ENCODE measurements at places on chromosomes 16 and 17. TPM values are rescaled to one million over a fixed set of nuclear protein-coding genes. Genes with fewer than 3 reads are reported as not detected.

DNA sequence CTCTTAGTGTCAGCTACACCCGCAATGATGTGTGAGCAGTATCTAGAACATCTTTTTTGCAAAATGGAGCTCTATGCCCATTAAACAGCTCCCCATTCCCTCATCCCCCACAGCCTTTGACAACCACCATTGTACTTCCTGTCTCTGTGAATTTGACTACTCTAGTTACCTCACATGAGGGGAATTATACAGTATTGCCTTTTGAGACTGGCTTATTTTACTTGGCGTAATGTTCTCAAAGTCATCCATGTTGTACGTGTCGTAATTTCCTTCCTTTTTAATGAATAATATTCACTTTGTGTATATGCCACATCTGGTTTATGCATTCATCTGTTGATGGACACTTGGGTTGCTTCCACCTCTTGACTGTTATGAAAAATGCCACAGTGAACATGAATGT is 23.2 kb upstream of the CCL22 start:
- no peaks in the 10 kb centered on the region for H3K36me3 ChIP-seq
- H3K27ac ChIP-seq: no peak overlapping the region
- no peaks in the 10 kb centered on the region for H3K27me3 ChIP-seq
- no peak overlapping the region for H3K4me3 ChIP-seq
- no peak for DNase-seq
- H3K4me1 ChIP-seq: peaks cover 11% of the 10 kb centered on the region

DNA sequence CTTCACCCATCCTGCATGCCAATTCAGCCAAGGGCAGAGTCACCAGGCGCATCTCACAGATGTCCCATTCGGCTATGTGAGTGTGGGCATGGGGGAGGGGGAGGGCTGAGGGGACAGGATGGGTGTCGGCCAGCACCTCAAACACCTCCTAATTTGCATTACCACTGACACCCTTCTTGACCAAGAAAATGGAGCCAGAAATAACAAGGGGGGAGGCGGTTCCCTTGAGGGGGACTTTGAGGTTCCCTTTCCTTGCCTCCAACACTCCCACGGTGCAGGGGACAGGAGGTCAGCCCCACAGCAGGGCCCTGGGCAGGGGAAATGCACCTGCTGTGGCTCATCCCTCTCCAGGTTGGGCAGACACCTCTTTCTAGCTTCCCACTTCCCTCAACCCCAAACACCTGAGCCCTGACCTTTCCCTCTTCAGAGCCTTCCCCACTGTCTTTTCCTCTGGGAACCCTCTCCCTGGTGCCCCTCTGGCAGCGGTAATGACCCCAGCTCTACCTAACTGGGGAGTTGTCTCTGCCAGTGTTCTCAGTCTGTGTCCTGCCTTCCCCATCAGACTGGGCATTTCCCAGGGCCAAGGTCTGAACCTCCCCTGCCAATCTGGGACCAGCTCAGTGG is 18.2 kb upstream of the TBX21 start:
- H3K27ac ChIP-seq: peak overlapping the region; percentile 1
- no peaks in the 10 kb centered on the region for H3K36me3 ChIP-seq
- peak; percentile 67 for DNase-seq
- H3K4me1 ChIP-seq: peaks cover 68% of the 10 kb centered on the region
- no peaks in the 10 kb centered on the region for H3K27me3 ChIP-seq

GRCh38 chr16:18833707-18834505 is 32.6 kb upstream of the ARL6IP1 start:
- no peaks in the 10 kb centered on the region for H3K4me1 ChIP-seq
- DNase-seq: no peak
- no peak overlapping the region for H3K4me3 ChIP-seq
- peaks cover 25% of the 10 kb centered on the region for H3K36me3 ChIP-seq

- no peak overlapping the region for H3K4me3 ChIP-seq
- DNase-seq: no peak
- H3K36me3 ChIP-seq: no peaks in the 10 kb centered on the region
- no peak overlapping the region for H3K27ac ChIP-seq
Observed at GRCh38 chr17:42424991-42425610, 2.0 kb upstream of the CAVIN1 start.

DNA sequence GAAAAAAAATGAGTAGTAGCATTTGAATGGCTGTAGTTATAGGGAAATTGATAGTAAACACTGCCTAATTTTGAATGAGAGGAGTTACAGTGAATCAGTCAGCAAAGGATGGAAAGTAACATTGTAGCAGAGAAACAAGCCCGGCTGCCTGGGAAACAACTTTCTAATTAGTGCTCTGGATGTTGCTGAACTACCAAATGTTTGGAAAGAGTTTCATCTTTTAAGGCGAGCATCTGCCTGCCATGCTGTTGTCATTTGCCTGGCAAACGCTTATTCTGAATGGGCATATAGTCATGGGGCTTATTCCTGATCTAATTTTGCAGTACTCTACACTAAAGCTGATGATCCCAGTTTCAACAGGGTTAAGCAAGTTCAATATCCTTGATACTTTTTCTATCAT is 138.6 kb downstream of the CDH11 start:
- H3K36me3 ChIP-seq: no peaks in the 10 kb centered on the region
- H3K4me1 ChIP-seq: no peaks in the 10 kb centered on the region
- DNase-seq: no peak
- no peak overlapping the region for H3K27ac ChIP-seq

GRCh38 chr17:7282752-7283321 is 1.3 kb downstream of the SLC2A4 start:
- H3K27ac ChIP-seq: no peak overlapping the region
- DNase-seq: no peak
- no peak overlapping the region for H3K4me3 ChIP-seq
- peaks cover 8% of the 10 kb centered on the region for H3K4me1 ChIP-seq
- H3K27me3 ChIP-seq: no peaks in the 10 kb centered on the region
- H3K36me3 ChIP-seq: no peaks in the 10 kb centered on the region

DNA sequence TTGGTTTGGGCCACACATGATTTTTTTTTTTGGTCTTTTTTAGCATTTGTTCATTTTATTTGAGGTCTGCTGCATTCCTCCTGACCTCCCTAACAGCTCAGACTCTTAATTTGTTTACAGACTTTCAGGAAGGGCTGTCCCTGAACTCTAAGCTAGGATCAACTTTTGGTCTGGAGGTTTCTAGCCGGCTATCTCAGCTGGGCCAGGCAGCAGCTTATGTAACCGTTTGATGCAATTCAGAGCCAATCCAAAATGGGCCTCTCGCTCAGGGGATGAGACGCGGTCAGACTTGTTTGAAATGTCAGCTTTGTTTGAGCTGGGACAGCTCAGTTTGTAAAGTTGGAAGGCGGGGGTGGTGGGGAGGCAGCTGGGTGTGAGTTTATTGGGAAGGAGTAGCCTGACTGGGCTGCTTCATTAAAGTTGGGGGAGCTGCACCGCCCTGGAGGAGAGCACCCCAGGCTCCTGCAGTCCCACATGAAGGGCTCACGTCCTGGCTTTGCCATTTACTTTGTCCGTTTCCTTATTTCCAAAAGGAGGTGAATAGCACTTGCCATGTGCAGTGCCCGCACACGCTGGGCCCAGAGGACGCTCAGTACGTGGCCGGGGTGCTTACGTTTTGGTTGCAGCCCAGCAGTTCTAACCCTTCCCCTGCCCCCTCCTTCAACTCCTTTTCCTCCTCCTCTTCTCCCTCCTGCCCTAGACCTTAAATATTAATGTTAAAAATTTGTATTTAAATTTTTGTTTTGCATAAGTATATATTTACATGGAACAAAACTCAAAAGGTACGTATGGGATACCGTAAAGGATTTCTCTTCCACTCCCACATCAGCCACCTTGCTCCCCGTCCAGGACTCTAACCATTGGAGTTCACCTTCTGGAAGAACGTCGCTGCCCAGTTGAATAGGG is 121.2 kb downstream of the SNX29 start:
- no peak overlapping the region for H3K27ac ChIP-seq
- DNase-seq: no peak
- H3K4me1 ChIP-seq: no peaks in the 10 kb centered on the region
- H3K36me3 ChIP-seq: peaks cover 21% of the 10 kb centered on the region
- no peaks in the 10 kb centered on the region for H3K27me3 ChIP-seq

GRCh38 chr16:53822936-53823529 is 119.1 kb downstream of the FTO start:
- H3K27ac ChIP-seq: no peak overlapping the region
- 0 out of 2 replicates have a peak, but pooled peaks cover 2% of the 10 kb centered on the region for H3K36me3 ChIP-seq
- H3K4me3 ChIP-seq: no peak overlapping the region
- DNase-seq: peak; percentile 19

- H3K4me3 ChIP-seq: no peak overlapping the region
- H3K27ac ChIP-seq: no peak overlapping the region
- no peak for DNase-seq
Observed at GRCh38 chr17:34527908-34528470, 51.4 kb upstream of the TMEM132E start.

GRCh38 chr17:49566668-49567071 is 9.0 kb upstream of the NXPH3 start:
- DNase-seq: no peak
- H3K4me3 ChIP-seq: no peak overlapping the region
- no peaks in the 10 kb centered on the region for H3K36me3 ChIP-seq
- H3K27ac ChIP-seq: no peak overlapping the region
- no peaks in the 10 kb centered on the region for H3K27me3 ChIP-seq

DNA sequence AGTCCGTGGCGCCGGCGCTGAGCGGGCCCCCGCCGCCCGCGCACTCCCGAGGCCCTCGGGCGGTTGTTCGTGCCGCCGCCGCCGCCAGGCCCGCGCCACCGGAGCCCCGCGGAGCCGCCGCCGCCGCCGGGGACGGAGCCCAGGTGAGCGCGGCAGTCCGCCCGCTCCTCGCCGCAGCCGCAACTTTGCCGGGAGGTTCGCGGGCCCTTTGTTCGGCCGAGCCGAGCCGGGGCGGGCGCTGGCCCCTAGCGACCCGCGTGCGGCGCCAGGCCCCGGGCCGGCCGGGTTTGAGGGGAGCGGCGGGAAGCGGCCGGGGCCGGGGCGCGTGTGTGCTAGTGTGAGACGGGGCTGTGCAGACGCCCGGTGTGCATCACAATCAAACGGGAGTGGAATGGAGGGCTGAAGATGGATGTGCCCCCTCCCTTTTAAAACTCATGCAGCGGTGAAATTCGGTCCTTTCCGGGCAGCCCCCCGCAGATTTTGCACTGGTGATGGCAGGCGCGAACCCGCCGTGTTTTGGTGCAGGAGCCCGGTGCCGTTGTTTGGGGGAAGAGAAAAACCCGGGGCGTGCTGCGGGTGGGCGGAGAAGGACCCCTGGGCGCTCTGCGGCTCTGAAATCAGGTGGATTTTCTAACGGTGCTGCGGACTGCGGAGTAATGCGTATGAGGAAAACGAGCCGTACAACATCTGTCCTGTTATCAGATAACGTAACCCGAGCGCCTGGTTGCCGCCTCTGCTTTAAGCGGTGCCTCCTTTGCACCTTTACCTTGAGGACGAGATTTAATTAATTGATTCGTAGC is 823 bp downstream of the TNRC6C start:
- no peak for DNase-seq
- H3K4me1 ChIP-seq: peaks cover 22% of the 10 kb centered on the region
- H3K36me3 ChIP-seq: no peaks in the 10 kb centered on the region
- no peaks in the 10 kb centered on the region for H3K27me3 ChIP-seq
- H3K4me3 ChIP-seq: peak overlapping the region; percentile 75
- no peak overlapping the region for H3K27ac ChIP-seq

- no peak for DNase-seq
- H3K27ac ChIP-seq: no peak overlapping the region
- H3K36me3 ChIP-seq: peaks cover 6% of the 10 kb centered on the region
- no peaks in the 10 kb centered on the region for H3K4me1 ChIP-seq
- no peaks in the 10 kb centered on the region for H3K27me3 ChIP-seq
- H3K4me3 ChIP-seq: no peak overlapping the region
Observed at GRCh38 chr17:81002409-81003361, 11.0 kb downstream of the CHMP6 start.

DNA sequence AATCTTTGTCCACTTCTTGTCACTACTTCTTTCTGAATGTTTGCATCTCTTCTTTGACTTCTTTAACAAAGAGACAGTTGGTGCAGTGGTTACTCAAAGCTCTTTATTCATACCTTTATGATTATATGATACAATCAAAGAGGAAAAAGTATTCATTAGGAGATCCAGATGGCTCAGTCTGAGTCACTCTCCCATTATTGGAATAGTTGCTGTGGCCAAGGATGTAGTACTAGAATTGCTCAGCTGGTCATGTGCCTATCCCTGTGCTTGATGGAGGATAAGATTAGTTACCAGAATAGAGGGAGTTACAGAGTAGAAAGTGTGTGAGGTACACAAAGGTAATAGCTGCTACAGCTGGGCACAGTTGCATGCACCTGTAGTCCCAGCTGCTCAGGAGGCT is 18.3 kb downstream of the BCAS3 start:
- no peak for DNase-seq
- no peaks in the 10 kb centered on the region for H3K27me3 ChIP-seq
- no peak overlapping the region for H3K27ac ChIP-seq
- H3K4me1 ChIP-seq: no peaks in the 10 kb centered on the region
- H3K4me3 ChIP-seq: no peak overlapping the region
- H3K36me3 ChIP-seq: no peaks in the 10 kb centered on the region

DNA sequence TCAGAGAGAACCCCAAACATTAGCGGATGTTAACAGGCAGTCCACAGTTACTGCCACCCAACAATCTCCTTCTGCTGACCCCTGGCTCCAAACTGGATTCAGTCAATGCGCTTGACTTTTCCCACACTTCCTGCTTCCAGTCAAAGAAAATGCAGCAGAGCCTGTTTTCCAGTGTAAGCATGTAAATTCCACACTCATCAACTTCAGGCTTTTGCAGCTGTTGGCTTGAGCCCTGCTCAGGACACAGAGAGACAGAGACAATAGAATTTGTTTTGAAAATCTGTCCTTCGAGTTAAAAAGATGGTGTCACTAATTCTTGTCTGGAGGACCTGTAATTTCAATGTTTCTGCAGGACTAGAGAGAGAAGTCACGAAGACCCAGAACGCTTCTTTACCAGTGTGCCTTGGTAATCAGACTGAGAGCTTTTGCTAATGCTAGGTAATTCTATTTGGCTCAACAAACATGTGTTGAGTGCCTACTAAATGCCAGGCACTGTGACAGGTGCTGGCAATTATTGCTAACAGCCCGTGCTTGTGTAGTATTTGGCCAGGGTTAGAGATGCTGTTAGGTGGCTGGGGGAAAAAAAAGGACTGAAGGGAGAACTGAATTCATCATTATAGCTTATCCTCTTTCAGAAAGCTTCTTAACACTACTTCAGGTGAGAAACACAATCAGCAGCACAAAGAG is 32.5 kb downstream of the HOXB1 start:
- H3K4me3 ChIP-seq: no peak overlapping the region
- H3K27me3 ChIP-seq: no peaks in the 10 kb centered on the region
- no peak for DNase-seq
- H3K36me3 ChIP-seq: no peaks in the 10 kb centered on the region

- no peak overlapping the region for H3K27ac ChIP-seq
- H3K27me3 ChIP-seq: no peaks in the 10 kb centered on the region
- no peaks in the 10 kb centered on the region for H3K4me1 ChIP-seq
- peaks cover 4% of the 10 kb centered on the region for H3K36me3 ChIP-seq
Observed at GRCh38 chr16:71746442-71747046, 22.0 kb upstream of the PHLPP2 start.

GRCh38 chr16:64751906-64752305 is 370.0 kb downstream of the CDH11 start:
- H3K4me3 ChIP-seq: no peak overlapping the region
- H3K27ac ChIP-seq: no peak overlapping the region
- H3K36me3 ChIP-seq: no peaks in the 10 kb centered on the region
- no peak for DNase-seq
- H3K27me3 ChIP-seq: no peaks in the 10 kb centered on the region

Gene KRT32
- total RNA-seq: not detected

Gene KRT13
- total RNA-seq: not detected

Gene AANAT
- 0.23 TPM for total RNA-seq

Gene RFNG
- 19.6 TPM for total RNA-seq

Gene SNX20
- 21.4 TPM for total RNA-seq

Gene CIBAR2
- not detected for total RNA-seq

Gene NACA2
- total RNA-seq: not detected
